Pulmonary artery endothelial cell (primary cell): ENCODE measurements at places on chromosomes 2 and 18.

DNA sequence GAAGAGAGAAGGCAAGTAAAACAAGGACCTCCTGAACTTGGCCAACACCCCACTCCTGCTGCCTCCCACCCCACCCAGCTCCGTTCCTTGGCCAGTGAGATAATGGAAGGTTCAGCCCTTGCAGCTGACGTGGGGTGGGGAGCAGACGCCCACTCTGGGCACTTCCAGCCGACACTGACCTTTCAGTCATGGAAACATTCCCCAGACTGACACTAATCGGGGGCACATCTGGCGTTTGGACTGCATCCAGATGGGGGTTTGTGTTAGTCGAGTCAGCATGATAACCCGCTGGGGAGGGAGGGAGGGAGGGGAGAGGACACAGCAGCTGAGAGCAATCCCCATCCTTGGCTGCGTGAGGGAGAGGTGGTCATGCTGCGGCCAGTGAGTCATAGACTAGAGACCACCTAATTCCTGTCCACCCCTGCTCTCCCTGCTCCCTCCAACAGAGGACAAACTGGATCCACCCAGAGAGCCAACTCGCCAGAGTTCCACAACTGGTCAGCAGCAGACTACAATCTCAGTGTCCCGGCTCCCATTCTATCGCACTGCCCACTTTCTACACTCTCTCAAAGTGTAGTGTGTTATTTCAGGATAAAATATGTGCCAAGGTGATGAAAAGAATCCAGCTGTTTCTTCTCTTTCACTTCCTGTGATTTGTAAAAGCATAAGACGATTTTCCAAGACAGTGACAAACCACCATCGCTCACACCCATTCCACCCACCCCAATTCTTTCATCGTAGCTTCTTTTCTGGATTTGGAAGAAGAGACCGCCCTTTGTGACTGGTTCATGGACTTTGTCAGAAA lies 115.4 kb upstream of the PKDCC start:
- no peak for DNase-seq

DNA sequence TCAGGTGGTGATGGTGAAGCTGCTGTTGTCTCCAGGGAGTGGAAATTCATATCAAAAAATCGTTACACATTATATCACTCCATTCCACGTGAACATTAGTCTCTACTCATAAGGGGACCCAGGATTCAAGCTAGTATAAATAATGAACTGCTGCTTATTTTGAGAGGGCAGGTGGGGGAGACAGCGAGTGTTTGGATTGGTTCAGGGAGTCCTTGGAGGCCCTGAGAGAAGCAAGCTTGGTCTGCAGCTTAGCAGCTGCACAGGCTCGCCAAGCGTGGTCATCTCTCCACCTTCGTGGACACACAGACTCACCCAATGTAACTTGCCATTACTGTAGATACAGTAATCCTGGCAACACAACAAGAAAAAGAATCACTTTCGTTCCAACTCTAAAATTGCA lies 177.6 kb downstream of the ZNF521 start:
- no peak for DNase-seq

DNA sequence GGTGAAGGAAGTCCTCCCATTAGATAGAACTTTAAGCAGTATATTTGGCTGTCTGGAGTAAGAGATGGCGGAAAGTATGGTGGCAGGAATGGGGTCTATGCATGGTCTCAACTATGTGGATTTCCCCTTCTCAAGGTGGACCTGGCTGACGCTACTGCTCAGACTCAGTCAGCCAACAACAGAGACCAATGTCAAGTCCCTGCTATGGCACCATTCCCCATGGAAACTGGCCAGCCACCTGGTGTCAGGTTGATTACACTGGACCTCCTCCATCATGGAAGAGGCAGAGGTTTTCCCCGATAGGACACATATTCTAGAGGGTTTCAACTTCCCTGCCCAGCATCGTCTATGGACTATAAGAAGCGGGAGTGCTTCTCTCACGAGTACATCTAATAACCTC lies 8.6 kb upstream of the FAHD2A start:
- no peak for DNase-seq

DNA sequence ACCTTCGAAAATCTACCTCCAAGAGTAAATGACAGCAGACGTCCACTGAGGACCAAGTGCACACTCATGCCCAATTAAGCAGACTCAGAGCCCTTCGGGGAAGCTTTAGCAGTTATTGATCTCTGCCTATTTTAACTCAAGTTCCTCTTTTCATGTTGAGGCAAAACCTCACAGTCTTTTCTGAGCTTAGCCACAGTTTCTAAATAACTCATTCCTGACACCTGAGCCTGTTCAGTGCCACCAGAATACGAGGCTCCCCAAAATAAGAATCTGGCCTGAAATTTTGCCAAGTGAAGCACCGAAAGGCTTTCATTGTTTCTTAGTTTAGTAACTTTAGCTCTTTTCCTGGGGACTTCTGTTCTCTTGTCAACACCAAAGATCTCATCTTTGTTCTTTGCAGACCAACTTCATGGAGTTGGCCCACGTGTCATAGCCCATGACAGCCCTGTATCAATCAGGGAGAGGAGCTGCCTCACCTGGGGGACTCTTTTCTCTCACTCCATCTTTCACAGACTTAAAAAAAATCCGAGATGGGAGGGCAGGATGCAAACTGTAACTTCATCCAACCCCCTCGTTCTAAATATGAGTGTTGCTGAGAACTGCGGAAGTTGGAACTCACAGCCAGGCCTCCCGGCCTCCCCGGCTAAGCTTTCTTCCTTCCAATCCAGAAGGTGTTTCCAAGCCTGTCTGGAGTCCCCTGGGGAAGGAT lies 22.2 kb downstream of the INPP5D start:
- no peak for DNase-seq

DNA sequence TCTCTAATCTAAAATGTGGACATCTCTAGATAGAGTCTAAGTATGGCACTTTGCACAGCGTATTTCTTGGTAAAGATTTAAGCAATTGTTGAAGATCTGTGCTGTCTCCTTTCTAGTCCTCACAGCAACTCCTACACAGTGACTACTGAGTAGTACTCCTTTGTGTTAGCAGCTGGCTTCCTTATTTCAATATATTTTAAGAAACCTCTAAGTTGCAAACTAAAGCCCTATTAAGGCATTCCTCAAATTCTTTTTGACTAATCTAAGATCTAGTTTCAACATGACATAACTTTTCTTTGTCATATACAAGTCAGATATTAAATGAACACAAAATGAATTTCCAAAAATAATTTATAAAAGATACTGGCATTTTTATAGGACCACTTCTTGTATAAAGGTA lies 121.8 kb upstream of the DNAJC10 start:
- DNase-seq = no peak

DNA sequence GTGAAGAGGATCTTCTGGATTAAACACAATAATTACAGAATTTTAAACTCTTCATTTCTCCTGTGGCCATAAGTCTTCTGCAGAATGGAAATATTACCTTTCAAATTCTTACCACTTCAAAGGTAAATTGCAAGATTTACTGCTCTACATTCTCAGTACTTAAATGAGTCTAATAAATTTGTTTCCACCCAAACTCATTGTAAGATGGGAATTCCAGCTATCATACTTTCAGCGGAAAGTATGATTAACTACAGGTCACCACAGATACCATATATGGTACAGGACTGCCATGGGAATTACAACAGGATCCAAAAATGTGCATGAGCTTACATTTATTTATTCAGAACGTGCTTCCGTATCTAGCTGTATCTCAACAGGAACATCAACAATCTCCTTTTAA lies 3.1 kb downstream of the DSC3 start:
- DNase-seq = no peak

DNA sequence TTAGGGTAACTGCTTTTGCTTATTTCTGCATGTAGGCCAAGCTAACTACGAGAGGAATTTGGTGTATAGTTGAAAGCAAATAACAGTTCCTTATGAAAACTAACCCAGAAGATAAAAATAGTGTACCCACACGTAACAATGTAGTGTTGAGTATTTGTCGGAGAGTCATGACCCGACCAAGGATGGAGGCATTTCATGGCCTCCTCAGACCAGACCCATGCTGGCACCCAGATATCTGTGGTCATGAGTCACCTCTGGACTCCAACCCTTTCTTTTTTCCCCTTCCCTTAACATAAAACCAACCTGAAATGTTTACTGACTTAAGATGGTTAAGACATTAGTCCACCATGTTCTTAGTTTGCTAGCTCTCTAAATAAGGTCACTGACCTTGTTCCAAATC lies 318.7 kb downstream of the NOL4 start:
- DNase-seq = no peak

- no peak for DNase-seq
Observed at GRCh38 chr2:172480301-172481218, 53.2 kb downstream of the ITGA6 start.

GRCh38 chr2:10249798-10250197 lies 52.9 kb upstream of the HPCAL1 start:
- DNase-seq = no peak

GRCh38 chr2:37642907-37643729 lies 28.3 kb downstream of the CDC42EP3 start:
- DNase-seq = no peak

- no peak for DNase-seq
Observed at GRCh38 chr2:82657106-82657505, 1802.0 kb downstream of the SUCLG1 start.

GRCh38 chr2:39506215-39506614 lies 69.1 kb upstream of the MAP4K3 start:
- no peak for DNase-seq

DNA sequence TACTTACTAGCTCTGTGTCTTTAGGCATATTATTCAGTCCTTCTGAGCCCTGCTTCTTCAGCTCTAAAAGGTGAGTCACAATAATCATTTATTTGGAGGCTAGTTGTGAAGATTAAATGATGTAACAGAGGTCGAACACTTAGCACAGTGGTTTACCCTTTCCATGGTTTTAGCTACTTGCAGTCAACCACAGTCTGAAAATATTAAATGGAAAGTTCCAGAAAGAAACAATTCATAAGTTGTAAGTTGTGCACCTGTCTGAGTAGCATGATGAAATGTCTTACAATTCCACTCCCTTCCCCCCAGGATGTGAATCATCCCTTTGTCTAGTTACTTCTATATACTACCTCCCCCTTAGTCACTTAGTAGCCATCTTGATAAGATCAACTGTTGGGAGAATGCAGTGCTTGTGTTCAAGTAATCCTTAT lies 217.6 kb upstream of the THUMPD2 start:
- DNase-seq = no peak

DNA sequence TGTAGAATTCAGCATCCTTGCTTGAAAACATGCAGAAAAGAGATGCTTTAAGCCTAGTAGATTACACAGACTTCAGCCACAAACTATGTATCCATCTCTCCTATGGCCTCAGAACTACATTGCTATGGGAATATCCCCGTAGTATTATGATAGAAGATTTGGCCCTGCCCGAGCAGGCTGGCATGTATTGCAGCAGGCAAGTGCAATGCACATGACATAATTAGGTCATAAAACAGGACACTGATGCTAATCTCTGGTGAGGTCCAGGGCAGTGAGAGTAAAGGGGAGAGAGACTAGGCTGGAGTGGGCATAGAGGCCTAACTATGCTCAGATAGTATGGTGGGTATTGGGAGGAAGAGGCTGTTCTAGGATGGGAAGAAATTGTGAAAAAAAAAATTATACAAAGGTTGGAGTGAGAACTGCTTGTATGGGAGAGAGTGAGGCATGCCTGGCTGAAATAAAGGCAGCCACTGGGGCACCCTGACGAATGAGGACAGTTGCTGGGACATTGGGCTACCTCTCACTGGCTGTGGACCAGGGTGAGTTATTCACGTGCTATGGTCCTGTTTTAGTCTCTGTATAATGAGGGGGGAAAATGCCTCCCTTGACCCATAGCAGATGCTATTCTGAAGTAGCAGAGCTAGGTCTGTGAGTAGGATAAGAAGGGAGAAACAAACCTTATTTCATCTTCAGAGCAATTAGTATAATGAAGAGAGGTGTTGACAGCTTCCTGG lies 1.6 kb upstream of the PLA2R1 start:
- no peak for DNase-seq

- DNase-seq = no peak
Observed at GRCh38 chr2:232438951-232439757, 16.8 kb upstream of the ALPI start.

DNA sequence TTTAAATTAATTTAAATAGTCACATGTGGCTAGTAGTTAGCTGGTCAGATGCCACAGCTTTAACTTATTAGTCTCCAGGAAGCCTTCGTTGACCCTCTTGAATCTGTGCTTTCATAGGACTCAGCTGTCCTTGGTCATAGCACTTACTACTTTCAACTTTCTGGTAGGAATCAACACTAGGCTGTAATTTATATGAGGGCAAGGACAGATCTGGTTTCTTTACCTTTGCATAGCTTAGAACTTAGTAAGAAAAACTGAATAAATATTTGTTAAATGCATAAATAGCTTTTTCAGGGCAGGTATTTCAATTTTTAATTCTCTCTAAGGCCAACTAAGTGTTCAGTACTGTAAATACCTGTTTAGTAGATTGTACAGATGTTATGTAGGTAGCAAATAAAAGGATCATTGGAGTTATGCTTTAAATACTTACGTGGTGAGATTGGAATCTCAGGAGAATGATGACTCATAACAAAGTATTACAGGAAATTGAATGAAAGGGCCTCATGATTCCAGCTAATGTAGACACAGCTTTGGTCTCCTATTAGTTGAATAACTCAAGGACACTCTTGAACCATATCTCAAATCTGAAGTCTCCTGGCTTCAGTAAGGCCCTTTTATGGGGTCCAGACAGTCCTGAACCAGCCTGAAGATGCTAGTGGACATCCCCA lies 2.6 kb downstream of the CLIP4 start:
- peak; percentile 60 for DNase-seq

- no peak for DNase-seq
Observed at GRCh38 chr2:231058761-231059550, 2.3 kb downstream of the PSMD1 start.

- no peak for DNase-seq
Observed at GRCh38 chr2:46171996-46172546, 125.1 kb upstream of the EPAS1 start.

DNA sequence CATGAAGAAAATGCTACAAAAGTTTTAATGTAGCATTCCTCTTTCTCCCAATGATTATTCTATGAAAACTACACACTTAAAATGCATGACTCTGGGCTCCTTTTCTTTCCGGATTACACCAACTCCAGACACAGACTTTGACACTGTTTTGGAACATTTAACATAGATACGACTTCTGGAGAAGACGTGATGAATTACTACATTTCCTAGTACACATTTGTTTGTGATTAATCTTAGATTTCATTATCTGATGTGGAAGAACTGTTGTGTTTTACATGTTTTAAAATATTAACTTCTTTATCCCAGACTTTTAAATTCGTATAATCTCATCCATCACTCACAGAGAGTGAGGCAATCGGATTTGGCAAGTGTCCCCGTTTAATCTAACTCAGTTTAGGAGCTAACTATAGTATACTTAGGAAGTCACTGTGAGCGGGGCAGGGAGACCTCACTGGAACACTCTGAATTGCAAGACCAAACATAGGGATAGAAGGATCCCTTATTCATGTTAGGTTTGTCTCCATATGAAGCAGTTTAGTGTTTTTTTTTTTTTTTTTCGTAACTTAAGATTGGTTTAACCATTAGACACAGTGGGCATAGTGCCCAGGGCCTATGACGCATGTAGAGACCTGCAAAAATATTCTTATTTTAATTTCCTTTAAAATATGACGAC lies 66.7 kb downstream of the PDE1A start:
- DNase-seq = no peak

- no peak for DNase-seq
Observed at GRCh38 chr2:56263876-56264275, 80.1 kb downstream of the CCDC85A start.
